Stimulated activated CD8-positive, alpha-beta memory T cell treated with anti-CD3 and anti-CD28 coated beads, Interleukin-7, amount 100 ng/mL, for 48 hours (primary cell): ENCODE measurements at places on chromosomes 6 and 20.
A peak's percentile ranks its signal among the peaks of the same experiment; 100 is the strongest.

DNA sequence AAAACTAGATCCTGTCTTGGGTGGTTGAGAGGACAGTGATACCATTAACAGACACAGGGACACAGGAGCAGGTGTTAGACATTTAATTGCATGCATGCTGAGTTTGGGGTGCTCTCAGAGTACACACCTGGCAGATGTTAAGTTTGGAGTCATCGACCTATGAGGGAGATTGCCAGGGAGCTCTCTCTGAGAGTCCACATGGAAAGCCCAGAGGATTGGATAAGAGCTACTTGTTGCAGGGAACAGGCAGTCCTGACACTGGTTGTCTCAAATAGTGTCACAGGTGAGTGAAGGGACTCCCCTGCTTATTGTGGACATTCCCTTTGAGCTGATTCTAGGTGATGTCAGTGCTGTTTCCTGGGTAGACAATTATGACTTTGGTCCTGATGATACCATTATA lies 3.1 kb downstream of the ATRN start:
- DNase-seq = no peak

GRCh38 chr20:41748756-41749582 lies 130.8 kb upstream of the CHD6 start:
- DNase-seq = no peak

GRCh38 chr20:59071216-59071615 lies 28.6 kb upstream of the PRELID3B start:
- DNase-seq = no peak

GRCh38 chr20:13101706-13102105 lies 92.9 kb downstream of the SPTLC3 start:
- DNase-seq = no peak

- DNase-seq = no peak
These were observed 39.8 kb upstream of the ARHGAP18 start for GRCh38 chr6:129749749-129750120.

DNA sequence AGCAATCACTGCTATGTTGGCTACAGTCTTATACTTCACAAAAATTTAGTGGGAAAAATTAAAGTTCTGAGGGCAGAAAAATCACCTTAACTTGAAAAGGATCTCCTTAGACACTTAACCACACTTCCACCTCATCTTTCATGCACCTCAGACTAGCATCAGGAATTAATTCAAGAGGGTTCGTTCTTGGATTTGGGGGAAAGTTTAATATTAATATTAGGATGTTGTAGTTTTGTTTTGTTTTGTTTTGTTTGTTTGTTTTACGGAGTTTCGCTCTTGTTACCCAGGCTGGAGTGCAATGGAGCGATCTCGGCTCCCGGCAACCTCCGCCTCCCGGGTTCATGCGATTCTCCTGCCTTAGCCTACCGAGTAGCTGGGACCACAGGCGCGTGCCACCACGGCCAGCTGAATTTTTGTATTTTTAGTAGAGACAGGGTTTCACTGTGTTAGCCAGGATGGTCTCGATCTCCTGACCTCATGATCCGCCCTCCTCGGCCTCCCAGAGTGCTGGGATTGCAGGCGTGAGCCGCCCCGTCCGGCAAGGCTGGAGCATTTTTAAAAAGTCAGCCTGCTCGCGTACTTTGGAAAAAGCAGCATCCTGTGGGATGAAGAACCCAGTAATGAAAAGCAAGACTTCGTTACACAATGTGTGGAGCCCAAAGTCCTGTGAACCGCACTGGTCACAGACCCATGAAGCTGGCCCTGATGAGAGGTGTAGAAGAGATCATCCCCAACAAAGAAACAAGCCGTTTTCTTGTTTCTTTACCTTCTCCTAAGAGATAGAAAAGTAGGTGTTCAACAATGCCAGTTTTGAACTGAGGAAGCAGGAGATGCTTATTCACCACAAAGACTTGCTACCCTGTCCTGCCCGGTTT lies 194.9 kb downstream of the GPX5 start:
- DNase-seq = no peak

DNA sequence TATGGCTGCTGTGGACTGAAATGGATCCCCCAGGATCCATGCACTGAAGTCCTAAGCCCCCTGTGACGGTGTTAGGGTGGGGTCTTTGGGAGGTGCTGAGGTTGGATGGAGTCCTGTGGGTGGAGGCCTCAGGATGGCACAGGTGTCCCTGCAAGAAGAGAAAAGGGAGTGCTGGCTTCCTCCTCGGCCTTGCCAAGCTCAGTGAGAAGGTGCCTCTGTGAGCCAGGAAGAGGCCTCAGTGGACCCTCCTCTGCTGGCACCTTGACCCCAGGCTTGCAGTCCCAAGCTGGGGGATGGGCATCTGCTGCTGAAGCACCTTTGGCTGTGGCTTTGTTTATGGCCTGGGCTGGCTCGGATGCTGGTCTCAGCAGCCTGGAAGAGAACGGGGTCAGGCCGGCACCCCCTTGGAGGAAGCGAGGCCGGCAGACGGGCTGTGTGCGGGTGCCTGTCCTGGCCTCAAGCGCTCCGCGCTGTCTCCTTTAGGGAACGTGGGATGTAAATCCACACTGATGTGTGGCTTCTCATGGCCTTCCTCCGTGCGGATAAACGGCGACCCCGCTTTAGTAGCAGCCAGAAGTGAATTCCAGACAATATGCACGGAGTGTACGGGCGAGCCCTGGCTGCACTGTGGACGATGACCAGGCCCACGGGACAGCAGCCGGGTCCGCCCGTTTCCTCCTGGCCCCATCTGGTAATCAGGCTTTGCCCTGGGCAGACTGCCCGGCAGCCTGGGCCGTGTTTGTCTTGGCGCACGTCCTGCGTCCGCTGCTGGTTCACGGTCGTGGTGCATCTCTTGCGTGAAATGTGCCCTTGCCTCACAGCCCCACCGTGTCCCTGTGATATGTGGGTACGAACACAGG lies 182.6 kb downstream of the ERMARD start:
- DNase-seq = no peak

DNA sequence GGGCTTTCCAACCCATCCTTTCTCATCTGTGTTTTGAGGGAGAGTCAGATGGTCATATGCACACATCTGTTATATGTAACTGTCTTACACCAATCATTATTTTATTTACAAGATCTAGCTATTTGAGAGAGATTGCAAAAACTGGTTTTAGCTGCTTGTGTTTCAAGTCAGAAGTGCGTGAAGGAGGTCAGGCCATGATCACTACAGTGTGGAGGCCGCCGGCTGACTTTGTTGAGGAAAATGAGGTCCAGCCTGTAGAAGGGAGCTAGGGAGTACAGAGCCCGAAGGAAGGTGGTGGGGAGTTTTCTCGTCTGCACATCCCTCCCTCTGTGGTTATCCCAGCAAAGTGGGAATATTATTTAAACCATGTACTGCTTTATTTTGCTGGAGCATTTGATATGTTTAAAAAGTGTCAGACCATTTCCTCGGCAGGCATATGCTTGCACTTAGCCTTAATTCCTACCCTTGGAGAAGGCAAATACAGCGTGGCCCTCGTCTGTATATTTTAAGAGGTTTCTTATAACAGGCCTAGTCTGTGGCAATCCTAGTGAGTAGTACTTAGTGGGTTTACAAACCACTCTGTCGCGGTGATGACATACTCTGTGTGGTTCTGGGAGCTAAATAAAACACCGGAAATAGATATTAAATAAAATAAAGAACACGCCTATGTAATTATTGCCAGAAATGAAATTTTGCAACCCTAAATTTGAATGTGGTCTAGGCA lies 95.6 kb downstream of the UST start:
- DNase-seq = no peak

GRCh38 chr6:40661726-40662125 lies 74.6 kb upstream of the LRFN2 start:
- DNase-seq = no peak

DNA sequence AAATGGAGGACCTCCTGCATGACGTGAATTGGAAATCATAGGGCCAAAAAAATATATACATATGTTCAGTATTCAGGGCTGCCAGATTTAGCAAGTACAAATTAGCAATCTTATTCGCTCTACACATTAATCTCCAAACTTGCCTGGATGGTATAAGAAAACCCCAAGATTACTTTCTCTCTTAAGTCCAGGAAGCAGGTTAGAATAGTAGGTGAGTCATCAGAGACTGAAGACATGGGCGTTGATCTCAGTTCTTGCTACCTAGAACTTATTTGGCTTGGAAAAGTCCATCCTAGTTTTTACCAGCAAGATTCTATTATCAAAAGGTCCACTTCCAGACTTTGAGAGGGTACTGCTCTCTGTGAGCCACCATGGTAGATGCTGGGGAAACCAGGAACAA lies 47.4 kb downstream of the GPR63 start:
- DNase-seq = no peak

- DNase-seq = no peak
These were observed 1.3 kb upstream of the UNC5CL start for GRCh38 chr6:41040101-41040939.

- peak; percentile 51 for DNase-seq
These were observed 92.4 kb downstream of the PRND start for GRCh38 chr20:4813863-4814695.

DNA sequence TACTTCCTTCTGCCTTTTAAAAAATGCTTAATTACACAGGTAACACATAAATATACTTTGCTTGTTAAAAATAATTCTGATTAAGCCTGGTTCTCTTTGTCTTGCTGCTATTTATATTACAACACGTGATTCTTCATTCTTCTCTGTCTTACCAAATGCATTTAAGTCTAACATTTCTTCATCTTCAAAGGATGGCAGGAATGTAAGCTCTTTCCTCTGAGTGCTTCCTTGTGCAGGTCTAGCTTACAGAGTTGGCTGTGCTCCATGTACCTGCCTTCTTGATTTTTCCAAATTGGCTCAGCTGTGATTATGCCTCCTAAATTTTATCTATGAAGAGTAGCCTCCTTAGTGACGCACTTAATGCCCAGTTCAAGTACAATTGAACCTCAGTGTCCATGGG lies 44.4 kb downstream of the RNF144B start:
- DNase-seq = no peak

DNA sequence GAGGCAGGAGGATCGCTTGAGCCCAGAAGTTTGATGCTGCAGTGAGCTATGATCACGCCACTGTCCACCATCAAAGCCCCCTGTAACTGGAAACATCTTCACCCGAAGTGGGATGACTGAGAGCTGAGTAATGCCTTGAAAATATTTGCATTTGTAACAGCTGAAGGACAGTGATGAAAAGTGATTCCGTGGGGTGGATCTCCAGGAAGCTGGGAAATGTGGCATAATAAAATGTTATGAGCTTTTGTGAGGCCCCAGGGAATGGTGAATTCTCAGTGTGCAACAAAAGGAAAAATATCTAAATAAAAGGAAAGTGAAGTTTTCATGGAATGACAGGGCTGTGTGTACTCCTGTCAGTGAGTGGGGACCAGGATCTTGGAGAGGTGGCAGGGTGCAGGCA lies 92.0 kb downstream of the JAG1 start:
- DNase-seq = no peak

DNA sequence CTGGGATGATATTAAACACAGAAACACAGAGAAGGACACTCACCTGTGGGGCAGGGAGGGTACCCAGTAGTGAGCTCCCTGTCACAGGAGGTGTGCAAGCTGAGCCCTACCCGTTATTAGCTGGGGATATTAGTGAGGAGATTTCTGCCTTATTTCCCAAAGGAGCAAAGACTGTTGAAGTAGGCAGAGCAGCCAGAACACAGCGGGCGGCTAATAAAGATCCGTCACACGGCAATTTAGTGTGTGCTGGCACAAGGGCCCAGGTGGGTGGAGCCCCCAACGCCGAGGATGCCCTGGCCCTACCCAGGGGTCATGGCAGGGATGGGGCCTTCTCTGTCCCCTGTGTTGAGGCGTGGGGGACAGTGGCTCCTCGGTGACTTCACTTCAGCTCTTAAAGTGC lies 8.3 kb downstream of the VSTM2L start:
- no peak for DNase-seq

DNA sequence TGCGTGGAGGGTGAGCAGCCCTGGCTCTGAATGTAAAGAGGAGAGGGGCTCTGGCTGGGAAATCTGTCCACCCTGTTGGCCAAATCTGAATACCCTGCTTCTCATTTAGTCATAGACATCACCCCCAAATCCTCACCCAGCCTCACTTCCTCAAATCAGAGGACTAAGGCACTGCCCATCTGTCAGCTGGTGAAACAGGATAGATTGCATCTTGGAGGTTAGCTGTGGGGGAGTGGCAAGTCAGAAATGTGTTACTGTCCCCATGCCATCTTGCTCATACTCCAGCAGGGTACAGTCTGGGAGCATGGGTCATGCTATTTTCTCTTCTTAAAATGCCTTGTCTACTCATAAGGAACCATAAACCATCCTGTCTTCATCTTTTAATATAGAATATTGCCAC lies 9.5 kb upstream of the DTNBP1 start:
- no peak for DNase-seq

- DNase-seq = no peak
These were observed 137.3 kb downstream of the HDGFL1 start for GRCh38 chr6:22706651-22707050.

GRCh38 chr6:16762550-16763477 lies 1.6 kb upstream of the ATXN1 start:
- no peak for DNase-seq

DNA sequence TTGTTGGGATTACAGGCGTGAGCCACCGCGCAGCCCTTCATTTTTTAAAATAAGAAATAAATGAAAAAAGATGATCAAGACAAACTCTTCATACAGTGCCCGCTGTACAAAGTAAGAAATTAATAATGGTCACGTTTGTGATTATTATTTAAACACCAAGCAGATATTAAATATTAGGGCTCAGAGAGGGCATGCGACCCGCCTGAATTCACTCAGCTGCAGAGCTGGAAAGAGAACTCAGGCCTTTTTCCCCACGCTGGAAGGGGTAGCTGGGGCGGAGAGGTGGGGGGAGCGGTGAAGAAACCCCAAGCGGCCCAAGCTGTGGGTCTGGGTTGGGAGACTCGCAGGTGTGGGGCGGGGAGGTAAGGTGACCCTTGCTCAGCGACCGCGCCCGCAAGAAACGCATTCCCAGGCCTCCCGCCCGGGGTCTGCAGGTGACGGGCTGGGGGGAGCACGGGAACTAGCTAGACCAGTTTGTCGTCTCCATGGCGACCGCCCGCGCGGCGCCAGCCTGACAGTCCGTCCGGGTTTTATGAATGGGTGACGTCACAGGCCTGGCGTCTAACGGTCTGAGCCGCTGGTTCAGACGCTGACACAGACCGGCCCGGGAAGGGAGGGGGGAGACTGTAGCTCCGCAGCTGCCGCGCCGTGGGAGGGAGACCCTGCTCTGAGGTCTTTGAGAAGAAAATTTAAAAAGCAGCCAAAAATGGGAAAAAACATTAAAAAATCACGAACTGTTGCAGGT lies 1.1 kb upstream of the ID1 start:
- peak; percentile 52 for DNase-seq

GRCh38 chr20:59752101-59752586 lies 147.8 kb downstream of the PHACTR3 start:
- no peak for DNase-seq

DNA sequence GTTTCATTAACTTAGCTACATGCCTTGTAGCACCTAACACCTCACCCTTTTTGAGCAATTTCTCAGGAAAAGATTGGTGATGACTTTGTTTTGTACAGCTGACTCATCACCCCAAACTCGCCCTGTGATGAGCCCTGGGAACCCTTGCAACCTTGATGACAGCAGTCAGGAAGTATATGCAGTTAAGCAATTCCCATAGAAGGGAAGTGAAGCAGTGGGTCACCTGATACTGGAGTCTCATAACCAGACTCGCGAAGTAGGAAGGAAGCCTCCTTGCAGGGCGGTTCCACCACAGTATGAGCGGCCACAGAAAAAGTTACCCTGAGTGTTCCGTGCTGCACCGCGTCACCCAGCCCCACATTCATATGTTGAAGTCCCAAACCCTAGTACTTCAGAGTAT lies 82.0 kb upstream of the EDN1 start:
- DNase-seq = no peak

- no peak for DNase-seq
These were observed 79.2 kb downstream of the NOL4L start for GRCh38 chr20:32505723-32506473.

- DNase-seq = no peak
These were observed 300.4 kb downstream of the LRFN2 start for GRCh38 chr6:40286721-40287120.

GRCh38 chr6:121641158-121641557 lies 205.7 kb downstream of the GJA1 start:
- no peak for DNase-seq
